Stimulated activated CD8-positive, alpha-beta memory T cell treated with anti-CD3 and anti-CD28 coated beads, Interleukin-4, amount 100 ng/mL, for 1 hour (primary cell): ENCODE measurements at places on chromosomes 7 and 10.

GRCh38 chr10:116809483-116810119 is 39.7 kb upstream of the ENO4 start:
- DNase-seq: no peak

GRCh38 chr10:104487794-104488438 is 134.3 kb downstream of the CFAP58 start:
- no peak for DNase-seq

GRCh38 chr7:96903906-96904305 is 101.4 kb upstream of the DLX6 start:
- DNase-seq: no peak

- DNase-seq: no peak
Measured at GRCh38 chr10:5485290-5485689, 14.1 kb downstream of the CALML5 start.

DNA sequence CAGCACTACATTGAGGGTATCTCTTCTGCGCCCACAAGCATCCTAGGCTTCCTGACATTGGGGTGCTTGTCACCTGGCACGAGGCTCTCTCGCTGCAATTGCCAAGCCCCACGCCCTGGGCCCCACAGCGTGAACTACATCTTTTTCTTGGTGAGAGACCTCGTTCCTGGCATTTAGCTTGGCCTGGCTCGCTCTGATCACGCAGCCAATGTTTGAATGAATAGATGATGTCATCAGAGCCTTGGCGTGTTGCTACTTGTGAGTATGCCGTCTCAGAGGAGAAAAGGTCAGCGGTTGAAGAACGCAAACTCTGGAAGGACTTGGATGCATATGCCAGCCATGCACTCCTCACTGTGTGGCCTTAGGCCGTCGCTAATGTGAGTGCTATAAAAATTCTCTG is 150.2 kb upstream of the AUTS2 start:
- DNase-seq: no peak

GRCh38 chr10:96089116-96089515 is 41.0 kb upstream of the ZNF518A start:
- no peak for DNase-seq

DNA sequence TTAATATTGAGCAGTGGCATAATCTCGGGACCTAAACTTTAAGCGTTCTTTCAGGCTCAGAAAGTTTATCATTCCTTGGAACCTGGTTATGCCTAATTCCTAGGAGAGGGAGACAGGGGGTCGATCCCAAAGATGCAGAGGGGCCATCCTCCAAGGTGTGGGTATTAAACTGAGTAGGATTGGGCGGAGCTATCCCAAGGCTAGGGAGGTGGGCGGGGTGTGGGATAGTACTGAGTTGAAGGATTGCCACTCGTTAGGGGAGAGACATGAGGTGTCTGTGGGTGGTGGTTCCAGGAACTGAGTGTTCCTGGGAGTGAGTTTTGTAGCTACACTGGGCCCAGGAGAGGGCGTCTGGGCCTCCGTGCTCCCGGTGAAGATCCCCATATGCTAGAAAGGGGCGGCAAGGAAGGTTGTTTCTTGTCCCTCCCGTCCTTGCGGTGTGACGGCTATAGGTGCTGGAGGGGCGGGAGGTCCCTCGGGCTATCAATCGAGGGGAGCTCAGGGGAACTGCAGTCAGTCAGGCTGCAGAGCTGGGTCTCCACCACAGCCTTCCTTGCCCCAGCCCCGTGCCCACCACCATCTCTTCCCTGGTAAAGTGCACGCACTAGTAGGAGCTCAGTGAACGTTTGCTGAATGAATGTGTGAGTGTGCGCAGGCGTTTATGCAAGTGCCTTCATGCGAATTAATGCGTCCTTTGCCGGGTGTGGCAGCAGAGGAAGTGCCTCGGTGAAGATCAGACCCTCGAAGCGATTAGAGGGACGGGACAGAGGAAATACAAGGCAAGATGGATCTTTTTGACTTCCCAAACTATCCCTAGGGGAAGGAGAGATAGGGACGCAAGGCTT is 3.0 kb upstream of the HMX2 start:
- DNase-seq: no peak

GRCh38 chr10:99742701-99743100 is 10.7 kb downstream of the CUTC start:
- no peak for DNase-seq

DNA sequence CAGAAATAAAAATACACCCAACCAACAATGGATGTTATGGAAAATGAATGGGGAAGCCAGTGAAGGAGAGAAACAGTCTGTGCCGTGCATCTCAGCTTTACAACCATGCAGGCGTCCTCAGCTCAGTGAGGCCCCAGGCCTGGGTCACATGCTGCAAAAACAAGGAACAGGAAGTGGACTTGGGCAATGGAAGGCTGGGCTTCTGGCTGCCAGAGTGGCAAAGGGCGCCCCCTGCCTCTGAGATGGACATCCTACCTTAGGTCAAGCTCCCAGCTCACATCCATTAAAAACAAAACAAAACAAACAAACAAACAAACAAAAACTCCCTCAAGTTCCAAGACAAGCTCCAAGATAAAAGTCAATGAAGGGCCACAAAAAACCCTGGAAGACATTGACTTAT is 54.7 kb upstream of the AFAP1L2 start:
- DNase-seq: no peak

DNA sequence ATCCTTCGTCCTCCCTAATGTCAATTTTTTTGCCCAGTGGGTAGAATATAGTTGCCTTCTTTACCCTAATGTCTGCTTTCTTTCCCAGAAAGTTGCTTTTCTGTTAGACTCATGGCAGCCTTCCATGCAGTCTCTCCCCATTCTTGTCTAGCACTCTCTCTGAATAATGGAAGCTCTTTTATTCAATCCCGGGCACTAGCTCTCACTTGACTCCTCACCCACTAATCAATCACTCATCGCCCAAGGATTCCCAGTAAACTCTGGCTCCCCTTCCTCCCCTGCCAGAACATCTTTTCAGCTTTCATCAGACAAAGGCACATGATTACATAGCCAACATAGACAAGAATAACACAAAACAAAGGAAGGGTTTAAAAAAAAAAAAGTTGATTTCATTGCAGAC is 100.2 kb upstream of the RELN start:
- no peak for DNase-seq

- no peak for DNase-seq
Measured at GRCh38 chr7:16055263-16055976, 365.9 kb downstream of the CRPPA start.

DNA sequence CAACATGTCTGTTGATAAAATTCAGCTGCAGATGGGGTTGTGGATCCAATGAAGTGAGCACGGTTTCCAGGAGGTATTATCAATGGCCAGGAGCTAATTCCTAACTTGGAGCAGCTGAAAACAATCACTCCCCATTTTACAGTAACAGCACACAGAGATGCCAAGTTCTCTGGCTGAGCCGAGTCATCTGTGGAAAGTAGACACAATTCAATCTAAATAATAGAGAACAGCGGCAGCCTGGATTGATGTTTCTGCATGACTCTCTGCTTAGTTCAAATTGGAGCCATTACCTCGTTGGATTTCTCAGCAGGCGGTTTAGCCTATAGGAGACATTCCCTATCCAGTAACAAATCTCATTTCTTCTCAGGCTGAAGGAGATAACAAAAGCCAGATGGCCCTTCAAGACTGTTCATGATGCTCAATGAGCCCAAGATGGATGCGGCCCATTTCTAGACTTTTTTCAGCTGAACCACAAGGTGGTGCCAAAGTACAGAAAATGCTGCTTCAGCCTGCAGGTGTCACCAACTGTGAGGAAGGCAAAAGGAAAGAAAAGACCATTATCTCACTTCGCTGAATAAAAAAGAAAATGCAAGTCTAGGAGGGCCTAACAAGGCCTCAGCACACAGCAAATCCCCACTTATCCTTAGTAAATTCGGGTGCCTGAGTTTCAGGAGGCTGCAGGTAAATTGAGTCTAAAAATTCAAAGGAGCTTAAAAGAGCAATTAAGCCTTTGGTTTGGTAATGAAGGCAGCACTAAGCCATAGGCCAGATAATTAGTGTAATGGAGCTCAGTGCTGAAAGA is 83.7 kb downstream of the SLC16A9 start:
- peak; percentile 2 for DNase-seq
